ENCODE measurements at places on chromosomes 5 and 9.
A peak's percentile ranks its signal among the peaks of the same experiment; 100 is the strongest.

DNA sequence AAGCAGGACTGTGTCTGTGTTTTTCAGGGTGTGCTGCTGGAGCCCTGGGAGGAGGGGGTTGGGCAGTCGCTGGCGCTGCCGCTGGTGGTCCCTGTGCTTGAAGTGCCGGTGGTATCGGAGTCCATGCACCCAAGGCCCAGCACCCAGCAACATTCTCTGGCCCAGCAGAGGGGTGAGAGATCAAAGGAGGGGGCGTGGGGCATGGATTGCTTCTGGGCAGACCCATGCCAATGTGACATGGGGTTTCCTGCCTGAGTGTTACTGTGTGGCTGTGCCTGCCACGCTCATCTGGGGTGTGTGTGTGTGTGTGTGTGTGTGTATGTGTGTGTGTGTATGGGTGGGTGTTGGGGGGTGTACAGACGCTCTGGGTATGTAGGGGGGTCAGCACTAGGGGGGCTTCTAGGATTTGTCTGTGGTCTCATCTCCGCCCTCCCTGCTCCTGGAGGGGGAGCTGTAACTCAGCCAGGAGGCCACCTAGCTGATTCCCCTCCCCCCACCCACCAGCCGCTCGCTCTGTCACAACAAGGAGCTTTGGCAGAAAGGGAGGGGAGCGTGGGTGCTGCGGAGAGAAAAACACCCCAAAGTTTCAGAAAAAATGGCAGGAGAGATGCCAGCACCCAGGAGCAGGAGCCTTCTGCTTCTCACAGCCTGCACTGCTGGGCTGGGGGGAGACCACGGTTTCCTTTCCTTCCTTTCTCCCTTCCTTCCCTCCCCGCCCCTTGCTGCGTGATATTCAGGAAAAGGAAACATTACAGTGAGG is 35.9 kb upstream of the HSPA9 start:
- H3K4me3 ChIP-seq, result no peak overlapping the region
- H3K27me3 ChIP-seq, result peaks cover 56% of the 10 kb centered on the region
- peaks cover 9% of the 10 kb centered on the region for H3K4me1 ChIP-seq
- no peaks in the 10 kb centered on the region for H3K36me3 ChIP-seq
- no peak overlapping the region for H3K27ac ChIP-seq
- DNase-seq, result no peak

DNA sequence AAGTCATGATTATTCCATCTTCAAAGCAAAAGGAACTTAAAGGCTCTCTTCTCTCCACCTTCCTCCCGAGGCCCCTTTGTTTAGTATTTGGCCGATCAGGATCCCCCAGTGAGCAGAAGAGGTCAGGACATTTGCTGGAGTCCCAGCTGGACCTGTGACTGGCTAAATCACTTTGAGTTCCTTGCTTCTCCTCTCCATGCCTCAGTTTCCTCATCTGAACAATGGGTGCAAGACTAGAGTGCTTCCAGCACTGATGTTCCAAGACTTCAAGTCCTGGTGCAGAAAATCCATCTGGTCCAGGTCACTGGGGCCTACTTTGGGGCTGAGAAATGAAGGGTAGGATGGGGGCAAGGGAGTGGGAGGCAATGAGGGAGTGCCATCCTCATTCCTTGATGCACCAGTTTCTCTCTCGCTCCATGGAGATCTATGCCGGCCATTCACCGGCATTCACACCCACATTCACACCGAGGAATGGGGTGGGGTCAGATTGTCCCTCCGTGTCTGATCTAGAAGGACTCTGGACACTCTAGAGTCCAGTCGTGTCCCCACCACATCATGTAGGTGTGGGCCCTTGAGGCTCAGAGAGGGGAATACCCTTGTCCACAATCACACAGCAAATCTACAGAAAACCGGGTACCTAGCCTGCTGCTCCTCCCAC is 38.7 kb upstream of the IL17B start:
- peaks cover 12% of the 10 kb centered on the region for H3K27me3 ChIP-seq
- no peak overlapping the region for H3K4me3 ChIP-seq

DNA sequence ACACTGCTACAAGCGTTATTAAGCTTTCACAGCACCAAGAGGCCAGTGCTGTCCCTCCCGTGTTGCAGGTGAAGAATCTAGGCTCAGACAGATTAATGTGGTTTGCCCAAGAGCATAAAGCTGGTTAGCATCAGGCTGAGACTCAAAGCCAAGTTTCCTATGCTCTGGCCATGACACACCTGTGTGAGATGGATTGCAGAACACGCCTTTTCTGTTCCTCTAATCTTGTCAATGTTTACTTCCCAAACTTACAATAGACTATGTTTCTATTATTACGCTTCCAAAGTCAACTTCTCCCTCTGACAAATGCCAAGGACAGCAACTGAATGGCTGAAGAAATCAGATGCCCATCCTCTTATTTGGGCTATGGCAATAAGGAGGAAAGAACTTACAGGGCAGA is 138.4 kb upstream of the SLIT3 start:
- peaks cover 17% of the 10 kb centered on the region for H3K27me3 ChIP-seq
- H3K36me3 ChIP-seq, result no peaks in the 10 kb centered on the region
- no peak overlapping the region for H3K4me3 ChIP-seq

- H3K36me3 ChIP-seq, result no peaks in the 10 kb centered on the region
- H3K4me3 ChIP-seq, result no peak overlapping the region
- peak overlapping the region; percentile 12 for H3K27ac ChIP-seq
- no peak for DNase-seq
- H3K4me1 ChIP-seq, result peaks cover 35% of the 10 kb centered on the region
Measured at GRCh38 chr9:37964740-37965081, 60.8 kb upstream of the SLC25A51 start.

DNA sequence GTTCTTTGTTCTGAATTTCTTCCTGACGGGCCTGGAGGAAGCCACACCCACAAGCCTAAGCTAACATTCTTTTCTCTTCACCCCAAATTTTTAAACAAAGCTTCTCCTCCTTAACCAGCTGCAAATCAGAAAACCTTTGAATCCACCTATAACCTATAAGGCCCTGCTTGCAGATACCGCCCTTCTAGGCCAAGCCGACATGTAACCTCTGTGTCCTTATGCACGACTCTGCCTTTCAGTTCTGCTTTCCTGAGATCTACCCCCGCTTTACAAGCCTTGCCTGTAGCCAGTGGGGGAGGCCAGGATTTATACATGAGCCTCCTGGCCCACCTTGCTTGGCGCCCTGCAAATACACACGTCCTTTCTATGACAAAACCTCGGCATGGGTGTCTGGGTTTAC is 19.3 kb downstream of the BRD9 start:
- no peak overlapping the region for H3K27ac ChIP-seq
- no peaks in the 10 kb centered on the region for H3K4me1 ChIP-seq
- no peaks in the 10 kb centered on the region for H3K27me3 ChIP-seq
- no peak overlapping the region for H3K4me3 ChIP-seq

DNA sequence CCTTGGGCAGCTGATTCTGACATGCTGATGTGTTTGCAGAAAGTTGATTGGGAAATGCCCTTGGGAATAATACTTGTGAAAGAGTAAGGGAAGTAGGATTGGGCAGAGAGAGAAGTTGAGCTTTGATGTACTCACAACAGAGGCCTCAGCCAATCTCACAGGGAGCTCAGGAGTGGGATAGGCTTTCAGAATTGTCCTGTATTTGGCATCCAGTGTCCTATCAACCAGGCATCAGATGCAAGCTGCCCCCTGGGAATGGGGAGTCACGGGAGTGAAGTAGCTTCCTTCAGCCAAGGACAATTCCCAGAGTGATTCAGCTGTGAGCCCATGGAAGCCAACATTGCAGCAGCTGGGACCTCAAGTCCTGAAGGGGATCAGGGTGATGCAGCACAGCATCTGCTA is 39.6 kb downstream of the DMAC1 start:
- peaks cover 19% of the 10 kb centered on the region for H3K36me3 ChIP-seq
- no peak for DNase-seq
- H3K4me1 ChIP-seq, result peaks cover 21% of the 10 kb centered on the region
- H3K4me3 ChIP-seq, result no peak overlapping the region
- H3K27me3 ChIP-seq, result no peaks in the 10 kb centered on the region

DNA sequence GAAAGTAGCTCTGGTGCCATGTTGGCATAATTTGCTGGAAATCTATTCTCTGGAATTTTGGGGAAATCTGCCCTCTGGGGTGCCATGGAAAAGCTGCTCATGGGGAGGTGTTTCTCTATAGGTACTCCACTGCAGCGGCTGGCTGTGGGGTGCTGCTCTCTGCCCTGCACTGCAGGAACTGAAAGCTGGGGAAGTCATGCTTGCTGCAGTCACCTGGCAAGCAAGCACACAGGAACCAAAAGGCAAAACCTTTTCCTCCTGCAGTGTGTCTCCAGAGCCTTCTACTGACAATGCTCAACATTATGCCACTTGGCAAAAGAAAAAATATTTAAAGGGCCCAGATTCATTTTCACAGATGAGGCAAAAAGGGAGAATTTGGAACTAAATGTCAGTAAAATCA is 25.8 kb upstream of the CARNMT1 start:
- H3K4me1 ChIP-seq, result no peaks in the 10 kb centered on the region
- no peaks in the 10 kb centered on the region for H3K27me3 ChIP-seq
- no peaks in the 10 kb centered on the region for H3K36me3 ChIP-seq
- no peak overlapping the region for H3K27ac ChIP-seq

DNA sequence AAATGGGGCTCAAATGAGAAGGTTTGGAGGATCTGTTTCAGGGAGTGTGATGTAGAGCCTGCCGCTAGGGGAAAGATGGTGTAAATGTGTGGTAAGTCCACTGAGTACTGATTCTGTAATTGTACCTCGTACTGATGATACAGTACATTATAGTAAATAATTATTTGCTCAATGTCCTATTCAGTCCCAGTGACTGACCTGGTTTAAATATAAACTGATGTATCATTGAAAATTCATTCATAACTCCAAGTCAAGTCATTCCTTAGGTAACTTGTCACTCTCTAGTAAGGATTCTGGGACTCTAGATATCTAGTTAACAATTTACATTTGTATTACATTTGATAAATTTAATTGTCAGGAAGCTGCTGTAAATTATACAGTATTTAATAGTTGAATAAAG is 667.3 kb downstream of the DTWD2 start:
- H3K4me1 ChIP-seq, result no peaks in the 10 kb centered on the region
- no peak overlapping the region for H3K27ac ChIP-seq
- H3K36me3 ChIP-seq, result no peaks in the 10 kb centered on the region
- no peaks in the 10 kb centered on the region for H3K27me3 ChIP-seq

DNA sequence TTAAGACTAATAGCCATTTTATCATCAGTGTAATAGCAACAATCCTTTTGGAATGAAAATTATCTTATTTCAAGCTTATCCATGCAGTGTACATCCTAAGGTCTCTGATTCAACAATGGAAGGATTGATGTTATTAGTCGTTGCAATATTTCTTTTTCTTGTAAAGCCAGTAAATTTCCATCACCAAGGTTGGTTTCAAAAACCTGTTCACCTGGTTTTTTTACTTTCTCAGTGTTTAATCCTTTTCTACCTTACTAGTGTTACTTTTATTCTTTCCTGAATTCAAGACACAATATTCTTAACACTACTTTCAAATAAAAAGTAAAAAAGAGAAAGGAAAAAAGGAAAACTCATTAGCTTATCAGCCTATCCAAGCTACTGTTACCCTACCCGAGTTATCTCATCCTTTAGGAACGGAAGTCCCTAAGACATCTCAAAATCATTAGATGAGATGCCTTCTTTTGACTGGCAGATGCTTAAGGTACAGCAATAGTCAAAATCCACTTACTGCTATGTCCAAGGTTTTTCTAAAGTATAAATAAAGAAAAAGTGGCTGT is 5.4 kb downstream of the ZFR start:
- H3K4me1 ChIP-seq, result peaks cover 28% of the 10 kb centered on the region
- no peak overlapping the region for H3K4me3 ChIP-seq
- DNase-seq, result no peak
- H3K36me3 ChIP-seq, result peaks cover 31% of the 10 kb centered on the region

DNA sequence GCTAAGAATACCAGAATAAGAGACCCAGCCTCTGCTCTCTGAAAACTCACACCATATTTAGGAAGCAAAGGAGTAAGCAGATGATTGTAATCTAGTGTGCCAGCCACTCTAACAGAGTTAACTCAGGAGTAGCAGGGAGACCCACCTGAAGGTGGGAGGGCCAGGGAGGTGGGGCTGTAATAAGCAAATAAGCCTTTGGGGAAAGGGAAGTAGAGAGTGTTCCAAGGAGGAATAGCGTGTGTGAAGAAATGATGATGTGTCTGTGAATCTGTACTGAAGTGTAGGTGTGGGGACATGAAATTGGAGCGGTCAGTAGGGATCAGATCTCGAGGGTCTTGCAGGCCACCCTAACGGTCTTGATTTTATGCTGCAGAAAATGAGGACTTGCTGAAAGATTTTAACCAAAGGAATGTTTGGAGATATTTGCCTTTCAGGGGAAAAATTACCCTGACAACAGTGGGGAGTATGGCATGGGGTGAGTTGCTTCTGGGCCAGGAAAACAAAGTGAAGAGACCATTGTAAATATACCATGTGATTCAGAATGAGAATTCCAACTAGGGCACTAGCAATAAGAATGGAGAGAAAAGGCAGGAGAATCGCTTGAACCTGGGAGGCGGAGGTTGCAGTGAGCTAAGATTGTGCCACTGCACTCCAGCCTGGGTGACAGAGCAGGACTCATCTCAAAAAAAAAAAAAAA is 44.1 kb upstream of the FSD1L start:
- DNase-seq, result no peak
- peaks cover 69% of the 10 kb centered on the region for H3K27me3 ChIP-seq
- no peak overlapping the region for H3K27ac ChIP-seq
- peaks cover 38% of the 10 kb centered on the region for H3K4me1 ChIP-seq
- H3K36me3 ChIP-seq, result peaks cover 14% of the 10 kb centered on the region
